ENCODE measurements at places on chromosomes 2 and 18. TPM values are rescaled to one million over a fixed set of nuclear protein-coding genes. Genes with fewer than 3 reads are reported as not detected.
A peak's percentile ranks its signal among the peaks of the same experiment; 100 is the strongest.

GRCh38 chr18:59127047-59127446, 12.6 kb upstream of the SEC11C start:
- H3K27me3 ChIP-seq, result peaks cover 70% of the 10 kb centered on the region
- no peak overlapping the region for H3K4me3 ChIP-seq
- no peak for DNase-seq
- H3K27ac ChIP-seq, result no peak overlapping the region
- H3K4me1 ChIP-seq, result no peaks in the 10 kb centered on the region
- H3K36me3 ChIP-seq, result no peaks in the 10 kb centered on the region

DNA sequence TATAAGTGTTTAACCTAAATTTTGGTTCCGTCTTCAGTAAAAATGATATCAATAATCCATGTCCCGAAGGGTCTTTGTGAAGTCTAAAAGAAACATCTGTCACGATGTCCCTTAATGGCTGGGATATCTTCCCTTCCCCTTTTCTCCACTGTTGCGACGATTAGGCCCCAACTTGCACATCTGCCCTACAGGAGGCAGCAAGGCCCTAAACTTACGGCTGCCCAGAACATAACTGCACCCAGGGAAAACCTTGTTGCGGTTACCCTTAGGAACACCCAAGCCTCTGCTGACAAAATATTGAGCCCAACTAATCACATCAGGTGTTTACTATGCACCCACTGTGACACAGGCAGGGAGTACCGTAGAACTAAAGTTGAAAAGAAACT, 1.3 kb upstream of the SMAD2 start:
- H3K4me1 ChIP-seq, result peaks cover 11% of the 10 kb centered on the region
- no peaks in the 10 kb centered on the region for H3K36me3 ChIP-seq
- peak overlapping the region; percentile 36 for H3K4me3 ChIP-seq
- peak; percentile 40 for DNase-seq

- no peak for DNase-seq
- no peak overlapping the region for H3K27ac ChIP-seq
- H3K27me3 ChIP-seq, result no peaks in the 10 kb centered on the region
- no peaks in the 10 kb centered on the region for H3K36me3 ChIP-seq
Observed at GRCh38 chr18:32902568-32903330, 129.9 kb upstream of the KLHL14 start.

- H3K36me3 ChIP-seq, result no peaks in the 10 kb centered on the region
- H3K4me1 ChIP-seq, result no peaks in the 10 kb centered on the region
- H3K27ac ChIP-seq, result no peak overlapping the region
- H3K4me3 ChIP-seq, result no peak overlapping the region
- DNase-seq, result no peak
- no peaks in the 10 kb centered on the region for H3K27me3 ChIP-seq
Observed at GRCh38 chr2:166593403-166593802, 99.4 kb upstream of the SCN7A start.

- no peaks in the 10 kb centered on the region for H3K4me1 ChIP-seq
- H3K36me3 ChIP-seq, result no peaks in the 10 kb centered on the region
- DNase-seq, result no peak
- no peaks in the 10 kb centered on the region for H3K27me3 ChIP-seq
- peak overlapping the region; percentile 1 for H3K27ac ChIP-seq
- no peak overlapping the region for H3K4me3 ChIP-seq
Observed at GRCh38 chr2:100046961-100047947, 95.1 kb downstream of the AFF3 start.

MCFD2 gene
- total RNA-seq, result 196 TPM
